Activated B cell treated with CpG ODN at 0.5 μM for 24 hours (primary cell): ENCODE measurements at places on chromosomes 2 and 18. TPM values are rescaled to one million over a fixed set of nuclear protein-coding genes. Genes with fewer than 3 reads are reported as not detected.

- H3K4me3 ChIP-seq, result peak overlapping the region; percentile 21
- peaks cover 58% of the 10 kb centered on the region for H3K27me3 ChIP-seq
- no peaks in the 10 kb centered on the region for H3K36me3 ChIP-seq
Observed at GRCh38 chr18:26655525-26656430, 107.4 kb upstream of the KCTD1 start.

Gene ZBTB7C
- total RNA-seq, result not detected in 2 replicates

DNA sequence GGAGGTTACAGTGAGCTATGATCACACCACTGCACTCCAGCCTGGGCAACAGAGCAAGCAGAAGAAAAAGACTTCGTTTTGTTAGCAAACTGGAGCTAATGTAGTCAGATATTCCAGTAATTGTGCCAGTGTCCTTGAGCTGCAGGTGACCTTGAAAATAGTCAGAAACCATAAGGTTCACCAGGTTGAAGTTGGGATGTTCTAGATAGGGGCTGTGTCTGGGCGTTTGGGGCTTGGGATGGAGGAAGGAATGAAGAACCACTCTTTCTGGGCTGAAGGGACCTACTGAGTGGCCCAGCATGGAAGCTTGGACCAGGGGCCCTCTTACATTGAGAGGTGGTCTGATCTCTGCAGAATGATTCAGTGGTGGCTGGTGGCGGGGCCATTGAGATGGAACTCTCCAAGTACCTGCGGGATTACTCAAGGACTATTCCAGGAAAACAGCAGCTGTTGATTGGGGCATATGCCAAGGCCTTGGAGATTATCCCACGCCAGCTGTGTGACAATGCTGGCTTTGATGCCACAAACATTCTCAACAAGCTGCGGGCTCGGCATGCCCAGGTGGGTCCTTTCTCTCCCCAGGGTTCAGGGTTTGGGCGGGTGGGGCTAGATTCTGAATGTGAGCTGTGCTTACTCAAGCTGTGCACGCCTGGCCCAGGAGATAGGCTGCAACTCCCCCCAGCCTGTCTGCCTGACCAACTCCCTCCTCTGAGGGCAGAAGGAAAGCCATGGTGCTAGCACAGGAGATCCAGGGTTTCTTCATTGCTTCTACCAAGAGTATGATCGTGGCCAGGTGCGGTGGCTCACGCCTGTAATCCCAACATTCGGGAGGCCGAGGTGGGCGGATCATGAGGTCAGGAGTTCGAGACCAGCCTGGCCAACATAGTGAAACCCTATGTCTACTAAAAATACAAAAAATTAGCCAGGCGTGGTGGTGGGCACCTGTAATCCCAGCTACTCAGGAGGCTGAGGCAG is 17.1 kb downstream of the CCT7 start:
- H3K27ac ChIP-seq, result no peak overlapping the region
- no peak for DNase-seq
- H3K27me3 ChIP-seq, result no peaks in the 10 kb centered on the region
- H3K4me1 ChIP-seq, result no peaks in the 10 kb centered on the region

GRCh38 chr18:44041553-44041952 is 639.1 kb upstream of the SETBP1 start:
- H3K36me3 ChIP-seq, result no peaks in the 10 kb centered on the region
- no peak overlapping the region for H3K27ac ChIP-seq
- no peak overlapping the region for H3K4me3 ChIP-seq
- no peaks in the 10 kb centered on the region for H3K4me1 ChIP-seq

DNA sequence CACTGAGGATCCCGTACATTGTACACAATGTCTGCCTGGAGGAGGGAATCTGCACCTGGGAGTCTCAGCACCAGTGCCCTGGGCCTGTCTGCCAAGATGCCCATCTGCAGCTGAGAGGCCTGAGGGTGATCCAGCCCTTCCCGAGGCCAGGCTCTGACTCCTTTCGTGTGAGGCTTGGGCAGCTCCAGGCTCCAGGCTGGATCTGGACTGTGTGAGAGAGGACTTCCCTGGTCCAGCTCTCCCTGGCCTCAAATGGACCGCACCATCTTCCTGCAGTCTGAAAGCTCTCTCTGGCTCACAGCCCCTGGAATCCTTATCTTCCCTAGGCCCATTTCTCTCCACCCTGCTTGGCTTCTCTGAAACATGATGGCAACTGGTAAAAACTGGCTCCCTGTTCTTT is 324.6 kb downstream of the DYSF start:
- no peaks in the 10 kb centered on the region for H3K36me3 ChIP-seq
- H3K4me1 ChIP-seq, result no peaks in the 10 kb centered on the region
- H3K27me3 ChIP-seq, result no peaks in the 10 kb centered on the region
- no peak overlapping the region for H3K27ac ChIP-seq
- H3K4me3 ChIP-seq, result no peak overlapping the region
- no peak for DNase-seq

Gene LRPPRC
- total RNA-seq, result 114 and 120 TPM in 2 replicates

DNA sequence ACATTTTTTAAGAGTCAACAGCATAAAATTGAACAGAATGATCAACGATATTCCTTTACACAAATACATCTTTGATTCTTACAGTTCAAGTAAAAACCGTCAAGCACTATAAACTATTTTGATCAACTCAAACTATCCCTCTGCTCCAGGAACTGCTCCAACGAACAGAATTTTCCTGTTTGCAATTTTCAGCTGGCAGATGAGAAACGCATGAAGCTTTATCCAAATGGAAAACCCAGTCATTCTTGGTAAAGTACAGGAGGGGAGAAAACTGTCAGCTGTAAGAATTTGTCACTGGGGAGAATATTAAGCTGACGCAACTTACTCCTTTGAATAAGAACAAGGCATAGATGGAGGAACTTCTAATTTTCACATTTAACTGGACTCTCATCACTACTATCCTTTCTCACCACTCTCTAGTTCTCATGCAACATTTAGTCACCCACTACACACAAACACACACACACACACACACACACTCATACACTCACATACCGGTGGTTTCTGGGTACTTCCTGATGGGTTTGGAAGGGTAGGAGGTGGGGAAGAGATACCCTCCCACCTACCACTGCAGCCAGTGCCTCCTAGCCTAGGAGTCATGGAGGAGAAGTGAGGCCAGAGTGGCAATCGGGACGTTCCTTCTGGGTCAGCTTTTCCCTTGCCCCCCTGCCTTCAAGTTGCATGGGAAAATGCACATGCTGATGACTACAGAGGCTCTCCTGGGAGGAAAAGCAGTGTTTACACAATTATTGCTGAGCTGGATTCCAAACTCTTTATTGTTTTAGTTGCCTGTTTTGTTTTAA is 54.0 kb upstream of the SPATS2L start:
- H3K4me1 ChIP-seq, result no peaks in the 10 kb centered on the region
- H3K27me3 ChIP-seq, result peaks cover 5% of the 10 kb centered on the region
- H3K36me3 ChIP-seq, result no peaks in the 10 kb centered on the region
- no peak overlapping the region for H3K27ac ChIP-seq
- no peak overlapping the region for H3K4me3 ChIP-seq

GRCh38 chr2:219169930-219170654 is at the start of gene SLC23A3:
Gene SLC23A3, minus strand, starts transcription at chr2:219170029. Its CDS starts 45 bp downstream, at chr2:219169984.
- no peaks in the 10 kb centered on the region for H3K27me3 ChIP-seq
- DNase-seq, result no peak
- H3K4me1 ChIP-seq, result peaks cover 12% of the 10 kb centered on the region
- no peak within 1 kb of the TSS for H3K4me3 ChIP-seq
- peaks cover 48% of the 10 kb centered on the region for H3K36me3 ChIP-seq

DNA sequence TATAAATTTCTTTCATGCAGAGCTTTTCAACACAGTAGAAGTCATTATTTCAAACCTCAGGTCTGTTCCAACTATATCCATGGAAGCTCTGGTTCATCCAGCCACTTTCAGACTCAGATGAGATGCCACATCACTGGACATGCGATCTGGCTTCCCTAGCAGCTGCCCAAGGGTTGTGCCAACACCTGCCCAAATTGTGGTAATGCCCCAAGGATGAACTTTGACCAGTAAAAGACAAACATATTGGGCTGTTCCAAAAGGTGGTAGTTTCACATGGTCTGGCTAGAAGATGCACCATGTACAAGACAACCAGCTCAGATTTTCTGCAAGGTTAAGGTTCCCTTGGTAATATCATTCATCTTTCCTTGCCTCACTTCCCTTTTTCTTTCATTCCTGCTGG is 101.9 kb downstream of the THADA start:
- no peak for DNase-seq
- peaks cover 53% of the 10 kb centered on the region for H3K36me3 ChIP-seq
- H3K4me1 ChIP-seq, result no peaks in the 10 kb centered on the region
- H3K27me3 ChIP-seq, result no peaks in the 10 kb centered on the region
- no peak overlapping the region for H3K4me3 ChIP-seq

Gene CXCR4
- 200 and 213 TPM in 2 replicates for total RNA-seq

DNA sequence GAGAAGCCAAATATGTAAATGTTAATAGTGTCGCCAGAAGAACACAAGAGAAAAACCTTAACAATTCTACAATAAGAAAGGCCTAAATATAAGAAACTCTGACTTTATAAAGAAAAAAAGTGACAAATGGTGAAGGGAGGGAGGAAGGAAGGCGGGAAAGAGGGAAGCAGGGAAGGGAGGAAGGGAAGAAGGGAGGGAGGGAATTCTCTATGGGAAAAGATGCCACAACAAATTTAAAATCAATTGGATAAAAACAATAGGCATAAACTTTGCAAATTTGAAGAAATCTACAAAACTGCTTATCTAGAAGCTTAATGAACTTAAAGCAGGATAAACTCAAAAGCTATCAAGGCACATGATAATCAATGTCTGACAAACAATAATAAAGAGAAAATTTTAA is 16.9 kb downstream of the NBAS start:
- no peak for DNase-seq
- H3K36me3 ChIP-seq, result peaks cover 20% of the 10 kb centered on the region
- no peak overlapping the region for H3K27ac ChIP-seq
- no peaks in the 10 kb centered on the region for H3K27me3 ChIP-seq
- no peak overlapping the region for H3K4me3 ChIP-seq

GRCh38 chr2:29597035-29597434 is 324.4 kb downstream of the ALK start:
- no peak overlapping the region for H3K4me3 ChIP-seq
- no peaks in the 10 kb centered on the region for H3K36me3 ChIP-seq
- no peak for DNase-seq
- no peak overlapping the region for H3K27ac ChIP-seq
- H3K4me1 ChIP-seq, result no peaks in the 10 kb centered on the region

DNA sequence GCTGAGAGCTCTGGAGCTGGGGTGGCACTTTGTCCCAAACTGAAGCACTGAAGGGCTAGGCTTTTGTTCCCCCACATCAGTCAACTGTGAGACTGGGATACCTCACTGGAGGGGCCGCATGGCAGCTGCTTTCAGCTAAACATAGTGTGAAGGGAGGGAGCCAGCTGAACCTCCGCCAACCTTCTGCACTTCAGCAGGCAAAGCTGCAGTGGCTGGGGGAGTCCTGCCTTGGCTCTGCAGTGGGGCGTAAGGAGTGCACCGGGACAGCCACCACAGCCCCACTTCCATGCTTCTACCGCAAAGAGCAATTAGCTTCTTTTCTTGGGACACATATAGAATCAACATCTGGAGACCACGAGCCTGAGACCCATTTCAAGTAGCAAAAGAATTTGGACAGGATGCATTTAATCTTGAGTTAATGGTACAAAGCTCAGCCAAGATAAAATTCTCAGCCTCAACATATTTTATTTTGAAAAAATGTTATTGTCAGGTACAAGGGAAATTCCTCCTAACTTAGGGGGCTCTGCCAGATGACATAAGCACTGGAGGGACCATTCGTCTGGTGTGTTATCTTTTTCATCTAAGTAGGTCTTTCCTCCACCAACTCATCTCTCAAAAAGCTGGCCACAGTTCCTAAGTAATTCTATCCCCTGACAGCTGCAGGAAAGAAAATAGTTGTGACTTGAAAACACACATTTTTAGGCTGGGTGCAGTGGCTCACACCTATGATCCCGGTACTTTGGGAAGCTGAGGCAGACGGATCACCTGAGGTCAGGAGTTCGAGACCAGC is 25.6 kb upstream of the MYCN start:
- no peaks in the 10 kb centered on the region for H3K27me3 ChIP-seq
- H3K27ac ChIP-seq, result no peak overlapping the region

Gene RAX
- total RNA-seq, result not detected in 2 replicates

DNA sequence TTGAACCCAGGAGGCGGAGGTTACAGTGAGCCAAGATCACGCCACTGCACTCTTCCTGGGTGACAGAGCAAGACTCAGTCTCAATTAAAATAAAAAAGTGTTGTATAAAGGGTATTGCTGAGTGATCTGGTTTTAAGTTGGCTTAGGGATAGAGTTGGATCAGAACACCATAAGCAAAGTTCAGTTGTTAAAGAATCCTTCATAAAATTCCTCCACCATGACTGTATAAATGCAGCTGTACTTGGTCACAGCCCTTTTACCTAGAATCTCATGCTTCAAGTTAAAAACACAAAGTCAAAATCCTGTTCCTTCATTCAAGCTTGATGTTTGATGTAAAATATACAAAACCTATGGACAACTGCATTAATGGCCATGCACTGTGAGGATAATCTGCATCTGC is 33.4 kb upstream of the PNO1 start:
- no peak for DNase-seq
- H3K4me3 ChIP-seq, result no peak overlapping the region
- H3K27me3 ChIP-seq, result no peaks in the 10 kb centered on the region
- H3K27ac ChIP-seq, result no peak overlapping the region
- no peaks in the 10 kb centered on the region for H3K36me3 ChIP-seq

Gene ARHGEF4
- 0.29 and 0.39 TPM in 2 replicates for total RNA-seq

GRCh38 chr2:150369862-150370261 is 117.6 kb downstream of the RND3 start:
- H3K4me1 ChIP-seq, result no peaks in the 10 kb centered on the region
- H3K4me3 ChIP-seq, result no peak overlapping the region
- DNase-seq, result no peak
- no peak overlapping the region for H3K27ac ChIP-seq
- no peaks in the 10 kb centered on the region for H3K36me3 ChIP-seq

Gene VWC2L
- total RNA-seq, result not detected in 2 replicates

- no peak overlapping the region for H3K4me3 ChIP-seq
- no peak for DNase-seq
- no peaks in the 10 kb centered on the region for H3K4me1 ChIP-seq
- H3K27me3 ChIP-seq, result no peaks in the 10 kb centered on the region
- H3K36me3 ChIP-seq, result no peaks in the 10 kb centered on the region
- no peak overlapping the region for H3K27ac ChIP-seq
Observed at GRCh38 chr2:122516775-122517174, 761.3 kb downstream of the TSN start.

DNA sequence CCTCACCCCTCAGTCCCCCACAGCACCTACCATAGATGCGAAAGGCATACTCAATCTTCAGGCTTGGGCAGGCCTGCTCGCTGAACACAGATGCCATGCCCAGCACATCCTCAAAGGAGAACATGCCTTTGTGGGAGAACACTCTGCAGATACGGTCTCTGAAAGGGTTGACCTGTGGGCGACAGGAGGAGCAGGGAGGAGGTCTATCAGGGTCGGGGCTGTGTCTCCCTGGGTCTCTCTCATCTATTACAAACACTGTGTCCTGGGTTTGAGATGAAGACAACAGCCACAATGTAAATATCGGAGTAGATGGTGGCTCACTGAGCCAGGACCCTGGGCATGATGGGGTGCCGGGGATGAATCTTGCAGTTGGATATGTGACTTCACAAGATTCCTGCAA is 46.0 kb downstream of the CIB4 start:
- no peaks in the 10 kb centered on the region for H3K36me3 ChIP-seq
- no peak overlapping the region for H3K4me3 ChIP-seq
- H3K27ac ChIP-seq, result no peak overlapping the region
- H3K27me3 ChIP-seq, result peaks cover 29% of the 10 kb centered on the region
